ENCODE measurements at places on chromosomes 1 and 21. TPM values are rescaled to one million over a fixed set of nuclear protein-coding genes. Genes with fewer than 3 reads are reported as not detected.

DNA sequence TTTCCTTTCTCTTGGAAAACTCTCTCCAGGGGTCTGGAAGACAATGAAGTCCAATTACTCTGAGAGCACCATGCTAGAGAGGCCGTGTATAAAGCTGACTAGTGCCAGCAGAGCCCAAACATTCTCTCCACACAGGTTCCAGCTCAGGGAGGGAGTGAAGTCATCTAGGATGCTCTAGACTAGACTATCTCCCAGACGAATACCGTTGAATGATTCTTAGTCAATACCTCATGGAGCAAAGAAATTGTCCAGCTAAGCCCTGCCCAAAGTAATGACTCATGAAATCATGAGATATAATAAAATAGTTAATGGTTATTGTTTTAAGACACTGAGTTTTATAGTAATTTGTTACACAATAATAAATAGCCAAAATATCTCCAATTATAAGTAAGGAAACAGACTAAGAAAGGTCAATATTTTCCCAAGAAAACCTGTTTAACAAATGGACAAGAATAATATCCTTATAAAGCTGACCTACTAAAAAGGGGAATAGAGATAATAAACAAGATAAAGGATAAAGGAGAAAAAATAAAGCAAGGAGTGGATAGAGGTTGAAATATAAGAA, 163.9 kb upstream of the LRRC7 start:
- H3K4me1 ChIP-seq = no peaks in the 10 kb centered on the region
- H3K36me3 ChIP-seq = no peaks in the 10 kb centered on the region
- H3K27ac ChIP-seq = no peak overlapping the region
- H3K27me3 ChIP-seq = peaks cover 15% of the 10 kb centered on the region
- no peak overlapping the region for H3K4me3 ChIP-seq

DNA sequence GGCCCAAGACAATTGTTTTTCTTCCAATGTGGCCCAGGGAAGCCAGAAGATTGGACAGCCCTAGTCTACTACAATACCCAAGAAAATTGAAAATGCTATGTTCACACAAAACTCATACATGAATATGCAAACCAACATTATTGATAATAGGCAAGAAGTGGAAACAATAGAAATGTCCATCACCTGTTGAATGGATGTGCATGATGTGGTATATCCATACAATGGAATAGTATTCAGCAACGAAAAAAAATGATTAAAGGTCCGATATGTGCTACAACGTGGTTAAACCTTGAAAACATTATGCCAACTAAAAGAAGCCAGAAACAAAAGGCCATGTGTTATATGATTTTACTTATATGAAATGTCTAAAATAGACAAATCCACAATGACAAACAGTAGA, 262.3 kb downstream of the LRRC40 start:
- no peak for DNase-seq
- no peak overlapping the region for H3K27ac ChIP-seq
- H3K27me3 ChIP-seq = no peaks in the 10 kb centered on the region

GRCh38 chr1:94790246-94790645, 29.9 kb upstream of the SLC44A3 start:
- no peak for DNase-seq
- no peaks in the 10 kb centered on the region for H3K27me3 ChIP-seq
- H3K4me1 ChIP-seq = no peaks in the 10 kb centered on the region
- no peak overlapping the region for H3K4me3 ChIP-seq
- H3K36me3 ChIP-seq = no peaks in the 10 kb centered on the region
- no peak overlapping the region for H3K27ac ChIP-seq

GRCh38 chr1:1627261-1627828, 4.6 kb upstream of the MMP23B start:
- peak; percentile 50 for DNase-seq
- peaks cover 13% of the 10 kb centered on the region for H3K27me3 ChIP-seq
- no peaks in the 10 kb centered on the region for H3K36me3 ChIP-seq
- H3K4me3 ChIP-seq = no peak overlapping the region
- H3K4me1 ChIP-seq = no peaks in the 10 kb centered on the region
- H3K27ac ChIP-seq = no peak overlapping the region

TRMT1L gene
- 23.8 TPM for total RNA-seq

- no peak overlapping the region for H3K4me3 ChIP-seq
- H3K27ac ChIP-seq = no peak overlapping the region
- H3K4me1 ChIP-seq = no peaks in the 10 kb centered on the region
- DNase-seq = peak; percentile 41
- no peaks in the 10 kb centered on the region for H3K27me3 ChIP-seq
These were observed 9.9 kb upstream of the SYTL1 start for GRCh38 chr1:27331922-27332321.

DNA sequence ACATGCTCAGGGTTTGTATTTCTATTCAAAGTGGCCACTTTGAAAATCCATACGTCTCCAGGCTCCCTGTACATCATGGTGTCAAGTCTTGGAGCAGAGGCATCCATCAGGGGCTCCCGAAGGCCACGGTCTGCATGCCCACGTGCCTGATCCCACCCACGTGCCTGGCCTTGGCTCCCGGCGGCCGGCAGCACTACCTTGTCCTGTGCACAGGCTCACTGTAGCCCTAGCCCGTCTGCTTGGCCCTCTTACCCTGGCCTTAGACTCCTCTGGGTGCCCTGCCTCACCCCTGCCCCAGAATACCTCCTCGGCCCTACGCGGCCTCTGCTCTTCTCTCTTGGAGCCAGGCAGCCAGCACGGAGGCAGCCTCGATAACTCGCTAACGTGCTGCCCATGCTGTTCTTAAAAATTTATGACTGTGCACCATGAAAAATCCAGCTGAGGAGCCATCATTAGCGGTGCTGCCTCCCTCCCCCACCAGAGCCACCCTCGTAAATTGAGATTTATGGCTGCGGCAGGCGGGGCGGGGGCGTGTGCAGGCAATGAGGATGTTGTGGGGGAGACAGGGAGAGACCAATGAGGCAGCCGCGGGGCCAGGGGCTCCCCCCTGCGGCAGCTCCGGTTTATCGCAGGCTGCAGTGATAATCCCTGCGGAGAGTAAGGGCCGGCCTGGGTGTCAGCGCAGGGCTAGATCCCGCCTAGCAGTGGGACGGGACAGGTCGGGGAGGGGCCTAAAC, 24.6 kb downstream of the DMAP1 start:
- peaks cover 24% of the 10 kb centered on the region for H3K4me1 ChIP-seq
- no peak overlapping the region for H3K27ac ChIP-seq
- peak; percentile 96 for DNase-seq

GRCh38 chr21:43590194-43590593, 69.1 kb downstream of the HSF2BP start:
- H3K36me3 ChIP-seq = no peaks in the 10 kb centered on the region
- H3K27ac ChIP-seq = no peak overlapping the region
- DNase-seq = no peak
- no peaks in the 10 kb centered on the region for H3K4me1 ChIP-seq
- H3K4me3 ChIP-seq = no peak overlapping the region

GRCh38 chr1:61282387-61282786, 200.0 kb downstream of the NFIA start:
- H3K4me1 ChIP-seq = peaks cover 5% of the 10 kb centered on the region
- DNase-seq = no peak
- H3K27me3 ChIP-seq = no peaks in the 10 kb centered on the region
- H3K4me3 ChIP-seq = no peak overlapping the region
- H3K36me3 ChIP-seq = no peaks in the 10 kb centered on the region

HHIPL2 gene
- total RNA-seq = 0.45 TPM

DNA sequence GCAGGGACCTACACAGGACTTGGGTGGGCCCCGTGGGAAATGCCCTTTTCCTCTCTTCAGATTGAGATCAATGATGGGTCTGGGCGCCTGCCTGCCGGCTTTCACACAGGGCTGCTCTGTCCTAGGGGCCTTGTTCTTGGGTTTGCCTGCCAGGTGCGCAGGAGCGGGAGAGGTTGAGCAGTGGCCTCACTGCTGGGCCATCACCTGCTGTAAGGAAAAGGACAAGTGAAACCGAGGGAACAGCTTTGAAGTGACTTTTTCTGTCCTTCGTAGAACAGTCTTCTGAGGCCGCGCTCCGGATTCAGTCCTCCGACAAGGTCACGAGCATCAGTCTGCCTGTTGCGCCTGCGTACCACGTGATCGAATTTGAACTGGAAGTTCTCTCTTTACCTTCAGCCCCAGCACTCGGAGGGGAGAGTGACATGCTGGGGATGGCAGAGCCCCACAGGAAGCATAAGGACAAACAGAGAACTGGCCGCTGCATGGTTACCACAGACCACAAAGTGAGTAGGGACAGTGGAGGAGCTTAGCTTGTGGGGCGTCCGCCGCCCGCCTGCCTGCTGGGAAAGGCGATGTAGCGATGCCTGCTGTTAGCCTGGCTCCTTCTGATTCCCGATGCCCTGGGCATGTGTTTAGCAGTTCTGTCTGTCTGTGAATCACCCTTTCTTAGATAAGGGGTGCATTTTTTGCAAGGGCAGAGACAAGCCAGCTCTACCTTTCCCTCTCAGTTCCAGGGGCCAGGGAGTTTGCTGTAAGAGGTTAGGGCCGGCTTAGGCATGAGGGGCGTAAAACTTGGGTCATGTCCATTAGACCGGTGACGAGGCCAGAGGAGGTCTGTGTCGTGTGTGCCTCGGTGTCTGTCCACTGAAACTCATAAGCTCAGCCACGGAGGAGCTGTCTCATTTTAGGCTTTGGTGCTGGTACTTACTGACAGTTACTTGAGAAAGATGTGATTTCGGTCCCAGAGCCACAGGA, 19.5 kb upstream of the PWP2 start:
- H3K27ac ChIP-seq = no peak overlapping the region
- peaks cover 82% of the 10 kb centered on the region for H3K36me3 ChIP-seq
- no peak for DNase-seq
- H3K4me1 ChIP-seq = no peaks in the 10 kb centered on the region

CELF3 gene
- total RNA-seq = not detected
